ENCODE measurements at places on chromosomes 4 and X.
A peak's percentile ranks its signal among the peaks of the same experiment; 100 is the strongest.

GRCh38 chr4:6044805-6045204, 26.6 kb upstream of the C4orf50 start:
- DNase-seq = no peak

- no peak for DNase-seq
Observed at GRCh38 chrX:40467454-40467853, 113.3 kb upstream of the ATP6AP2 start.

GRCh38 chrX:46588263-46588662, 14.7 kb downstream of the CHST7 start:
- DNase-seq = peak; percentile 53

- DNase-seq = no peak
Observed at GRCh38 chrX:46279214-46279924, 265.9 kb downstream of the ZNF674 start.

GRCh38 chr4:93348896-93349295, 479.7 kb upstream of the ATOH1 start:
- no peak for DNase-seq

- DNase-seq = no peak
Observed at GRCh38 chr4:79273915-79274314, 51.9 kb downstream of the NAA11 start.

DNA sequence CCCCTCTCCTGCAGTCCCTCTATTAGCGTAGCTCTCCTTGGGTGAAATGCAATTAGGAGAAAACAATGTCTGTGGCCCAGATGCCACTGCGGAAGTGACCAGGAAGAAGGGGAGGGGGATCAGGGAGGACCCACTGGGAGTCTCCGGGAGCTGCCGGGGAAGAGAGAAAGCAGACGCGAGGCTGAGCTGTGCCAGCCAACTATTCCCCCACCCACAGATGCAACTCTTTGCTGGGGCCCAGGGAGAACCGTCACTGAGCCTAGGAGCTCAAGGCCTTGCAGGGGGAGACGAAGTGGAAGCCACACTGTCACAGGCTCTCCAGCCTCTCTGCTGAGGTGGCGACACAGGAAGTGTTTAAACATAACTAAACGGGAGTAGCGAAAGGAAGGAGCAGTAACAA, 149.2 kb downstream of the BCOR start:
- DNase-seq = no peak

- no peak for DNase-seq
Observed at GRCh38 chr4:95377366-95377900, 171.3 kb downstream of the UNC5C start.

- DNase-seq = no peak
Observed at GRCh38 chr4:128461291-128462102, 173.9 kb upstream of the PGRMC2 start.

DNA sequence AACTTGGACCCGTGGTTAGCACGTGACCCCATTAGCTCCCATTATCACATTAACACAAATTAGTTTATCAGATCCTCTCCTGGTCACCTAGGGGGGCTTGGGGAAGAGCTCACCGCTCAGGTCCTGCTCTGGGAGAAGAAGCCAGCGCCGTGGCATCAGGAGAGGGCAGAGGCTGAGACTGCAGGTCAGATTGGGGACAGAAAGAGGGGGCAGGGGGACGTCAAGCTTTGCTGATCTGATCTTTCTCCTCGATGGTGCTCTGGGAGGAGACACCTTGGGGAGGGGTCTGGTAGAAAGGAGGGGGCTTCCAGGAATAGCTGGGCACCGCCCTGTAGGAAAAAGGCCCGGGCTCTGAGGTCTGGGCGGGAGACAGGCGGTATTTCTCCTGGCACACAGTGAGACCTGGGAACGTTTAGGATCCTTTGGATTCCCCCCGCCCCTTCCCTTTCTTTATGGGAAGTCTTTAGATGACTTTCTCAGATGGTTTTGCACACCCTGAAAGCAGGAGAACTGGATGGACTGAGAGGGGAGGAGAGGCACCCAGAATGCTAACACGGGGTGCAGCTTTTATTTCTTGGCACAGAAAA, 9.1 kb upstream of the ELF4 start:
- no peak for DNase-seq

- DNase-seq = no peak
Observed at GRCh38 chr4:98633159-98633558, 25.3 kb downstream of the TSPAN5 start.

- no peak for DNase-seq
Observed at GRCh38 chr4:111880116-111880515, 265.1 kb upstream of the FAM241A start.

DNA sequence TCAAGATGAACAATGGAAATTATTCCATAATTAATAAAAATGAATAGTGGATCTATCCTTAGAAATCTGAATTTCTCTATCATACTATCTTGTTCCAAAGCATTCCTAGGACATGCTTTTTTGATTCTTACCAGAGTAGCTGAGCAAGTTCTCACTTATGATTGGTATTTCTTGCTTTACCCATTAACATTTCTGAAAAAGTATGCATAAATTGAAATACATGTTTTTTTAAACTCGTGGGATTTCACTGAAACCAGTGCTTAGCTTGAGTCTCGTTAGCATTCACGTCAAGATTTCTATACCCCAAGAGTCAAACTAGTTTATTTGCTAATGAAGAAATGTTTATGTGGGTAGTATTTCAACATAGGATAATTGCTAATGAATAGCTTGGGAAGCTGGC, 89.0 kb downstream of the ELOVL6 start:
- DNase-seq = no peak

GRCh38 chr4:41174444-41174843, 39.9 kb downstream of the APBB2 start:
- no peak for DNase-seq

- DNase-seq = peak; percentile 51
Observed at GRCh38 chr4:121307445-121308327, 73.1 kb downstream of the QRFPR start.

DNA sequence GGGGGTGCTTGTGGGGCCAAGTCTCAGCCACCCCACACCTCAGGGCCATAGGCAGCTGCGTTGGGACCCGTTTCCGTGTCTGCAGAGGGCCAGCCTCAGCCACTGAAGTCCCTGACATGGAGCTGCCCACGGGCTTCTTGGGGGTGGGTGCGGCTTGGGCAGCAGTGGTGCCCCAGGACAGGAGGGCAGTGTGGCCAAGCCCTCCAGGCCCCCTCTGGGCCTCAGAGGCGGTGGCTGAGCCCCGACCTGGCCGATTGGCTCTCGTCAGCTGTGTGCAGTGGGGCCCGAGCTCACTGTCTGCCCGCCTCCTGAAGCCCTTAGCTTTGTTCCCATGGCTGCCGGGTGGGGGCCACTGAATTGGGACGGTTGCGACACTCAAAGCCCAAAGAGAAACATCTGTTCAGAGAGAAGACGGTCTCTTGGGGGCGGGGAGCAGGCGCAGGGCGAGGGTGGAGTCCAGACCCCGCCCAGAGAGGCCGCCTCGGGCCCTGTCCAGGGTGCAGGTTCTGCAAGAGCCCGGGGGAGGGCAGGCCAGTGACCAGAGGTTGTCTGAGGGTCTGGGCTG, 9.1 kb downstream of the FGFR3 start:
- no peak for DNase-seq

GRCh38 chr4:142697320-142697719, 148.8 kb downstream of the INPP4B start:
- no peak for DNase-seq

DNA sequence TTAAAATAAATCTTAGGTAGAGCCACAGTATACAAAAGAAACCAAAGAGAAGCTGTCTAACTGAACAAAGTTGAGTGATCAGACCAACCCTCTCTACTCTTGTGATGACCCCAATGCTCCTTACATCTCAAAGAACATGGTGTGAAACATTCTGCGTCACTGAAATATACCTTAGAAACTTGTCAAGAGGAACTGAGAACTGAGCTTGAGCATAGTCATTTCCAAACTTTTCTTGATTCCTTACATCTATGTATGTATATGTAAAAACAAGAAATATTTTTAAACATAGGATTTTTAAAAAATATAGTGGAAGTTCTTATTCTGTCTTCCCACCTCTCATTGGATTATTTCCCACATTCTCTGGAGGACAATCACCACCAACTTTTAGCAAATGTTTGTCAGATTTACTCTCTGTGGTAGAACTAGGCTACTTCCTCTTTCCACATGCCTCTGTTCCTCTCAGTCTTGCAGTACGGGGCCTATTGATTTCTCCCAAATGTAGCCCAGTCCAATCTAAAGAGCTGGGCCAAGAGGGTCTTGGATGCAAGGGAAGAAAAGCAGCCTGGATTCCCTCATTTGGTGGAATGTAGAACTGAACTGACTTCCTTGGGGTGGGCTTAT, 98.2 kb upstream of the HHIP start:
- DNase-seq = no peak

DNA sequence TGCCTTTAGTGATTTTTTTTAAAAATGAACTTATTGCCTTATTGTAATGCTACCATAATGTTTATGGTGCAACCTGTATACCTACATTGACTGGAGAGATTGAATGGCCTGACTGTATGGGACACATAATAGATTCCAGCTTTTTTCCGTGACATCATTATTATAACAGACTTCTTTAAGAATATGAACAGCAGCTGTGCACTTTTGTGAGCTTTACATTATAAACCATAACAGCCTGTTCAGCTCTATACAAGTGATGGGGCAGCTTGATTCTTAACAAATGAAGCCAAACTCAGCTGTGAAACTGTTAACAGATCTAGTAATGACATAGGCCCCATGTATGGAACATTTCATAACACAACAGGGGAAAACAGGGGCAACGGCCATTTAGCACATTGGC, 187.0 kb downstream of the BMPR1B start:
- DNase-seq = no peak

- no peak for DNase-seq
Observed at GRCh38 chr4:20362148-20362547, 110.4 kb downstream of the SLIT2 start.

DNA sequence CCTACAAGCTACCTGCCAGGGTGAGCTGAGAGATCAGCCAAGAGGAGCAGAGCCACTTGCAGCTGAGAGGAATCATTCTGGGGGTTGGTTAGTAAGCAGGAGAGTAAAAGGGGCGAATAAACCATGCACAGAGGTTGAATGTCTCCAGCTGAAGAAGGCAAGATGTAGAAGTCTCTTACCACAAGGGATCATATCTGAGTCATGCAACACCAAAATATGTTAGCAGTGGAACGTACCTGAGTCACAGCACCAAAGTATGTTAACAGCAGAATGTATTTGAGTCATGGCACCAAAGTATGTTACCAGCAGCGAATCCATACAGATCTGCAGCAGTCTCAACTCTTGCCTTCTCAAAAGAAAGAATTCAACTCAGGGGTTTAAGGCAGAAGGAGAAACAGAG, 29.9 kb downstream of the C4orf51 start:
- peak; percentile 51 for DNase-seq

DNA sequence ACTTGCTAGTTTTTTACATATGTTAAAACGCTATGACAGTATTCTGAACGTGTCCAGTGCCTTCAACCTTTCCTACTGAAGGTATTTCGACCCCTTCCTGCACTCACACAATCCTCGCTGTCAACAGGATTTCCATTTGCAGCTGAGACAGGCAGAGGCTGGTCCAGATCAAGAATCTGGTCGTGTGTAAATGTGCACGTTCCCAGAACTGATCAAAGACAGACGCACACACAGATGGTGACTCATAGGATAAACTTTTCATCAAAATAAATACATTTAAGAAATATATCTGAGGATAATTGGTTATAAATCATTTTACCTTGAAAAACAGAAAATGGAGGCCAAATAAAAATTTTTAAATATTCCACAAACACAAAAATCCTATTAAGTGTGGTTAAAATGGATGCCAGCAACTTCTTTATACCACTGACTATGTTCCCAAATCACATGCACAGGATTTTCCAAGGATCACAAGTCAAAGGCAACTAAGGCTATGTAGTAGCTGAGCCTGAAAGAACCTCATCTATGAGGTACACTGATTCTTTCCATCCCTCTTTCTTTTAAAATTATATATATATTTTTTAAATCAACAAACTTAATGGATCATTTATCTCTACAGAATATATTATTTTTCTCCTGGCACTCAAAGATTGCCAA, 85.9 kb downstream of the RNF150 start:
- DNase-seq = no peak

DNA sequence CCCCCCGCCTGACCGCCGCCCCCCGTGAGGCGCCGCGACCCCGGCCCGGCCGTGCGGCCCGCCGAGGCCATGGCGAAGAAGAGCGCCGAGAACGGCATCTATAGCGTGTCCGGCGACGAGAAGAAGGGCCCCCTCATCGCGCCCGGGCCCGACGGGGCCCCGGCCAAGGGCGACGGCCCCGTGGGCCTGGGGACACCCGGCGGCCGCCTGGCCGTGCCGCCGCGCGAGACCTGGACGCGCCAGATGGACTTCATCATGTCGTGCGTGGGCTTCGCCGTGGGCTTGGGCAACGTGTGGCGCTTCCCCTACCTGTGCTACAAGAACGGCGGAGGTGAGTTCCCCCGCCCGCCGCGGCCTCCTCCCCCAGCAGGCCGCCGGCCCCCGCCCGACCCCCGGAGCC, 780 bp downstream of the SLC6A8 start:
- DNase-seq = no peak

DNA sequence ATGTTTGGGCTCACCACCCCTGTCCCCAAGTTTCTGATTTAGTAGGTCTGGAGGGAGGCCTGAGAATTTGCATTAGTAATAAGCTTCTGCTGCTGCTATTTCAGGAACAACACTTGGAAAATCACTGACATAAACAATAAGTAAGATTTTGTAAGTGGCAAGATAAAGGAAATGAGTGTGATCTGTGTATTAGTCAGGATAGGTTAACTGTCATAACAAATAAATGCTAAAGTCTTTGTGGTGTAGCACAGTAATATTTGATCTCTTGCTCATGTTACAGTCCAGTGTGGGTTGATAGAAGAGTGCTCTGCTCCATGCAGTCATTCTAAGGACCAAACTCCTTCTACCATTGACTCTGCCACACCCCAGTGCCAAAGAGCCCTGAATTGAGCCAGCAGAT, 67.0 kb downstream of the NHS start:
- DNase-seq = no peak

DNA sequence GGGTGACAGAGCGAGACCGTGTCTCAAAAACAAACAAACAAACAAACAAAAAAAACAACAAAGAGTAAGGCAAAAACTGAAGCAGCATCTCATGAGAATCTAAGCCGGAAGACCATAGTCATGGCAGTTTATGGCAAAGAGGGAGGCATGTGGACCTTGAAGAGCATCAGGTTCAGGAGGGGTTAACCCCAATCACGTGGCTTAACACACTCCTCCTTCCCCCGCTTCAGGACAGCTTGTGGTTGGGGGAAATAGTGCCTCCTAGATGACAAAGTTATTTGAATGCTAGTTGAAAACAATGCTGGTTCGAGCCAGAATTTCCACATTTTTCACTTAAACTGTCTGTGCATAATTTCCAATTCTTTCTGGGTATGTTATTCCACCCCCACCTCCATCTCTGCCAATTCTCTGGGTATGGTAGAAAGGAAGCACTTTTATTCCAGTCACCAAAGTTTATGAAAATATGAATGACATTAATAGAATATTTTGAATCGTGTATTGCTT, 11.7 kb upstream of the MAP7D3 start:
- no peak for DNase-seq

Measured in stimulated activated CD8-positive, alpha-beta memory T cell treated with anti-CD3 and anti-CD28 coated beads, Interleukin-4, amount 100 ng/mL, for 48 hours (primary cell).